ENCODE measurements at places on chromosomes 12 and 14.

DNA sequence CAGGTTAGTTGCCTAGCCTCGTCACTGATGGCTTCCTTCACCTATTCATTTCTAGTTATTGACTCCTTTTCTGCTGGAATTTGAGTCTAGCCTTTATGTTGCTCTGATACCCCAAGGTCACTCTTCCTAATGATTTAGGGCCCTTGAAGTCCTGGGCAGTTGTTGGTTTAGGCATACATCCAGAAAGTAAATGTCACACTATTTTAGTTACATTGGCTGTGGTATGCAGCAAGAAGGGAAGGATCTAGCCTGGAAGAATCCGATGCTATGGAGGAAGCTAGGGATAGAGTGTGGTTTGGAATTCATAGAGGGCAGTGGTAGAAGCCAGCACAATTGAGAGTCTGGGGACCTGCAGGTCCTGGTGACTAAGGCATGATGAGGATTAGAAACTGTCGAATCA lies 38.0 kb downstream of the RGS6 start:
- no peak for DNase-seq
- no peaks in the 10 kb centered on the region for H3K36me3 ChIP-seq
- H3K4me1 ChIP-seq: no peaks in the 10 kb centered on the region
- no peak overlapping the region for H3K4me3 ChIP-seq
- no peaks in the 10 kb centered on the region for H3K27me3 ChIP-seq

DNA sequence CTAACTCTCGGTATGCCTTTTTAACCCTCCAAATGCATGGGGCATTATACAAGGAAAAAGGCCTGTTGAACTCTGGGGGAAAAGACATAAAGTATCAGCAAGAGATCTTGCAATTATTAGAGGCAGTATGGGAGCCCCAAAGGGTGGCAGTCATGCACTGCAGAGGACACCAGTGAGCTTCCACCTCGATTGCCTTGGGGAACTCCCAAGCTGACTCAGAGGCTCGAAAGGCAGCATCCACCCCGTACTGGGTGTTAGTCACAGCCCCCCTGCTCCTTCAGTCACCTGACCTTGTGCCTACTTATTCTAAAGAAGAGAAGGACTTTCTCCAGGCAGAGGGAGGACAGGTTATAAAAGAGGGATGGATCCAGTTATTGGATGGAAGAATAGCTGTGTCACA lies 781.4 kb upstream of the TMEM132C start:
- no peak overlapping the region for H3K27ac ChIP-seq
- H3K4me1 ChIP-seq: no peaks in the 10 kb centered on the region
- no peaks in the 10 kb centered on the region for H3K27me3 ChIP-seq
- DNase-seq: no peak
- no peaks in the 10 kb centered on the region for H3K36me3 ChIP-seq

GRCh38 chr12:75260316-75260715 lies 50.7 kb upstream of the KCNC2 start:
- H3K36me3 ChIP-seq: no peaks in the 10 kb centered on the region
- H3K27ac ChIP-seq: no peak overlapping the region
- no peak overlapping the region for H3K4me3 ChIP-seq
- DNase-seq: no peak

DNA sequence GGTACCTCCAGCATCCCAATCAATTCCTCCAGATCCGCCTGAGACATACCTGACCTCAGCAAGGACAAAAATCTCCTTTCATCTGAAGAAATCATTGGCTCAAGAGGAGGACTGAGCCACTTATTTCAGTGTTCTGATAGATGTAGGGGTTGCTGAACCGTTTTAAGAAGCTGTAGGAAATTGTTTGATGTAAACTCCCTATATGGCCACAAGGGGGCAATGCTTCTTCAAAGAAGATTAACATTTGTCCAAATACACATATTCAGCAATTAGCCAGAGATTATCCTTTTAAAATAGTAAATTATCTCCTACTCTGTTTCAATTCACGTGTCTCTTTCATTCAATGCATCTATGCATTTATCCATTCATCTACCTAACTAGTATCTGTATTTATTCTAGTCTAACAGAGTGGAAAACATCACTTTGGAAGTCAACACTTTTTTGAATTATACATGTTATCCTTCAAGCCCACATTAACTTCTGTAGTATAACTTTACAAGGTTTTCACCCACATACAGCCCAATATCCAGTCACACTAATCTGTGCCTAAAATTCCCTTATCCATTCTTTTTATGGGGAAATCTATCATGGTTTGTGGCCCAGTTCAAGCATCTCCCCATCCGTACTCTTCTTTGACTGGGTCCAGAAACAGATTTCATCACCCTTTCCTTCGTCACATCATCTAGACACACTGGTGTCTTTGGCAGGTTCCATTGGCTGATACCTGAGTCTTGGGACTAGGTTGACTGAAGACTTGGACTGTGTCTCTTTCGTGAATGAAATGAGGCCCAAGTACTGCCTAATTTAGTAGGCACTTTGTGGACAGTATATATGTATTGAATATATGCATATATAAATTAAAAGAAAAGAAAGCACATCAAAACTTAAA lies 411.0 kb upstream of the OR4E1 start:
- DNase-seq: no peak
- no peaks in the 10 kb centered on the region for H3K4me1 ChIP-seq
- H3K4me3 ChIP-seq: no peak overlapping the region
- H3K27me3 ChIP-seq: no peaks in the 10 kb centered on the region
- H3K27ac ChIP-seq: no peak overlapping the region

DNA sequence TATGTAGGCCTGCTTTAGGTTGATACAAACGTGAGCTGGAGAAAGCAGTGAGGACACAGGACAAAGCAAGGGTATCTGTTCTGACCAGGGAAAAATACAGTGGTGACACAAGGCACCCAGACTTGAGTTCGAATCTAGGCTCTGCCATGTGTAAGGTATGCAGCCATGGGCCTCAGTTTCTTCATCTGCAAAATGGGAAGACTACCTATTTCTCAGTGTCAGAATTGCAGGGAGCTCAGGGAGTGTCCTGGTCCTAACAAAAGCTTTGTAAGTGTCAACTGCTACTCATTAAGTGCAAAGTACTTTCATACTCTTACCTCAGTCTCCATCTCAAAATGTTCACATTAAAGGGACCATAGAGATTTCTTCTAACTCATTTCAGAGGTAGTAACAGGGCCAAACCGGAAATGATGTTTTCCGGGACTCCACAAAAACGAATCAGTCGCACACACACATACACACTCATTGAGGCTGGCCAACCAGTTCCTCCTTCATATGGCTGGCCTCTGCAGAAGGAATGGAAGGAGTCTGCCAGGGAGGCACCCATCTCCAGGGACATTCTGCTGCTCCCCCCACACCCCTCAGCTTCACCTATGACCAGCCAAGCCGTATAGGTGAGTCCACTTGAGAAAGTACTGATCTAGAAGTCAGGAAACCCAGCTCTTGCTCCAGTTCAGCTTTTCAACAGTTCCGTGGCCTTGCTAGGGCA lies 7.8 kb downstream of the CTDSP2 start:
- DNase-seq: peak; percentile 27
- no peaks in the 10 kb centered on the region for H3K27me3 ChIP-seq
- H3K36me3 ChIP-seq: peaks cover 3% of the 10 kb centered on the region
- peak overlapping the region; percentile 57 for H3K27ac ChIP-seq
- H3K4me1 ChIP-seq: peaks cover 22% of the 10 kb centered on the region

DNA sequence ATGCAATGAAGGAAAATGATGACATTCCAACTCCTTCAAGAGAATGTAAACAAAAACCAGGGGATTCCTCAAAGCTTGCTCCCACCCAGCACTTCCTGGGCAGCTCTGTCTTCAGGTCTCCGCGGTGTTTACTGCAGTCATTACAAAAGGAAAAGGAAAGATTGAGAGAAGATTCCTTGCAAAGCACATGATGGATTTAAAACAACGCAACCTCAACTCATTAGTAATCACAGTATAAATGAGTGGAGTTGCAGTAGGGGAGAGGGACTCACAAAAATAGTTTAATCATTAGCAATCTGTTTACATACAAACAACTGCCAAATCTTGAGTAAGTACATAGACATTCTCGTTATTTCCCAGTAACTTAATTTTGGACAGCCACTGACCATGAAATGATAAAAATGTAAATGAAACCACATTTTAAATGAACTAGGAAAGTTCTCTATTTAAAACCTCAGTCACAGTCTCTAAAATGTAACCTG lies 49.7 kb upstream of the OVCH1 start:
- H3K4me1 ChIP-seq: no peaks in the 10 kb centered on the region
- peak overlapping the region; percentile 47 for H3K27ac ChIP-seq
- H3K36me3 ChIP-seq: no peaks in the 10 kb centered on the region
- H3K4me3 ChIP-seq: no peak overlapping the region
- H3K27me3 ChIP-seq: no peaks in the 10 kb centered on the region
- DNase-seq: no peak

GRCh38 chr12:93186131-93186530 lies 191.6 kb upstream of the NUDT4 start:
- DNase-seq: no peak
- no peak overlapping the region for H3K27ac ChIP-seq
- H3K36me3 ChIP-seq: no peaks in the 10 kb centered on the region
- no peaks in the 10 kb centered on the region for H3K27me3 ChIP-seq
- H3K4me1 ChIP-seq: peaks cover 7% of the 10 kb centered on the region

Data from Peyer's patch (tissue), 4 donors.